Nucleus accumbens (tissue), 56 donors: ENCODE measurements at places on chromosomes 7 and 10.

GRCh38 chr10:124616040-124616835, 127.9 kb downstream of the FAM53B start:
- no peak for DNase-seq

DNA sequence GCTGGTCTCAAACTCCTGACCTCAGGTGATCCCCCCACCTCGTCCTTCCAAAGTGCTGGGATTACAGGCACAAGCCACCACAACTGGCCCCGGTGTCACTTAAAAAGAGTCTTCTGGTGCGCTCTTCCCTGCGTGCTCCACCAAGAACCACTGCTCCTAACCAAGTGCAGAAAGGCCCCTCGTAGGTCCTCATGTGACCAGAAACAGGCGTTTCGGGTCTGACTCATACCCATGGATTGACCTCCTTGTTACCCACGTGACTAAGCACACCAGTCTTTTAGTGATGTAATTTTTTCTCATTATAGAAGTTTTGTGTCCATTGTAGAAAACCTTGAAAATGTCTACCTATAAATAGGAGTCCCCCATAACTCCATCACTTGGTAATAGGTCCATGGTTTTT, 13.9 kb downstream of the FKBP6 start:
- no peak for DNase-seq

- no peak for DNase-seq
Observed at GRCh38 chr10:61821693-61822092, 79.8 kb upstream of the ARID5B start.

GRCh38 chr7:142405122-142405765, 147.4 kb upstream of the PRSS58 start:
- no peak for DNase-seq

- DNase-seq: no peak
Observed at GRCh38 chr7:156347132-156347531, 293.4 kb upstream of the RNF32 start.

DNA sequence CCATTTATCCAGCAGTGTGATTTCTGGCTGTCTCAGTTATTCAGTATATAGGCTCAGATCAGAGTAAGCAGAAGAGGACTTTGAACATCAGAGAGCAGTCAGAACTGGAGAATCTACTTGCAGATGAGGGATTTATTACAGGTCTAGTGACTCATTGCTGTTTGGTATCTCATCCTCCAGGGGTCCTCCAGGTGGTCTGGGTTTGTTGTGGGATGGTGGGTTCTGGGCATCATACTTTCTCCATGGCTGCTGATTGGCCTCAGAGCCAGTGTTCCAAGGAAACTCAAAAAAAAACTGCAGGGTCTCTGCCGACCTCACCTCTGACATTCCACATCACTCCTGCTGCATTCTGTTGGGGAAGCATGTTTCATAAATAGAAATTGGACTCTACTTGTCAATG, 214.8 kb downstream of the CNTNAP2 start:
- DNase-seq: no peak

GRCh38 chr7:7966141-7966734, 2.4 kb upstream of the GLCCI1 start:
- DNase-seq: no peak

DNA sequence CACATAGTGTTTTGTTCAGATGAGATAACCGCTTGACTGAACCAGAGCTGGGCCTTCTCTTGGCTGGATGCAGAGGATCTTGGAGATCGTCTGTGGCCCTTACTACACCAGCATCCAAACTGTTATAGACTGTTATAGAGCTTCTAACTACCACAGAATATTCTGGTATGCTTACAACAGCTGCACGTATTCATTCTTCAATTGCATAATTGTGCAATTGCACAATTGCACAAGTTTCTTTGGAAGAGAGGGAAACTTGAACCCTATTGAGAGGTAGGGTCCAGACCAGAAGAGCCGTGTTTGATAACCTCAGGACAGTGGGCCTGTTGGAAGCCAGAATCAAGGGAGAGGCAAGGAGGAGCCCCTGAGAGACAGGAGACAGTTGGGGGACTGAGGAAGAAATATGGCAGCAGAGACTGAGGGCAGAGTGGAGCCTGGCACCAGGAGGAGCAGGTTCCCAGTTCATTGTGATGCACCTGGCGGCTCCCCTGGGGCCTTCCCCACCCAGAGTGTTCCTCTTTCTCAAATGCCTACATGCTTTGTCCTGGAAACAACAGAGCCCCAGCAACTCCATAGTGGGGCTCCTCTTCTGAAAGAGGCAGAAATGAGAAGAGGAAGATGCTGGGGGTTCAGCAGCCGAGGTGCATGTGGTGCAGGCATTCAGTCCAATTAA, 64.1 kb downstream of the PTPRZ1 start:
- no peak for DNase-seq

DNA sequence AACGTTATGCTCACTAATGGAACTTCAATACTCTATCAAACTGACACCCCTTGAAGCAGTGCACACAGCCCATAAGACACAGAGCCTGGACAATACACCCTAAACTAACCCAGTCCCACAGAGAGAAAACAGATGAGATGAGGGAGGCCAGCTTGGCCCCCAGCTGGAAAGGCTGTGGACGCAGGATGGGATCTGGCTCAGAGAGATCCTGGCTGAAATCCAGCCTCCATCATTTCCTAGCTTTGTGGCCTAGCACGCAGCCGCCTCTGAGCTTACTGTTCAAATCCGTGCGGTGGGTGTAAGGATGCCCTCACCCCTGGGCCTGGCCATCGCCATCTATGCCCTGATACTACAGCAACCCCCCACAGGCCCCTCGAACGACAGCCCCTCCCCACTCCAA, 32.7 kb downstream of the SNX8 start:
- peak; percentile 25 for DNase-seq

- no peak for DNase-seq
Observed at GRCh38 chr10:124253006-124253405, 159.6 kb upstream of the CHST15 start.

- no peak for DNase-seq
Observed at GRCh38 chr7:97015756-97016380, 8.8 kb downstream of the DLX5 start.

GRCh38 chr10:88850712-88851111, 932 bp downstream of the ANKRD22 start:
- DNase-seq: no peak

GRCh38 chr10:48900371-48900801, 39.3 kb downstream of the LRRC18 start:
- DNase-seq: no peak

GRCh38 chr10:74006269-74006668, 8.4 kb downstream of the VCL start:
- DNase-seq: no peak

GRCh38 chr7:123437447-123437995, 96.9 kb downstream of the IQUB start:
- DNase-seq: no peak
